ENCODE measurements at places on chromosomes 3 and 15. TPM values are rescaled to one million over a fixed set of nuclear protein-coding genes. Genes with fewer than 3 reads are reported as not detected.

The PLCB2 gene
- not detected for total RNA-seq

DNA sequence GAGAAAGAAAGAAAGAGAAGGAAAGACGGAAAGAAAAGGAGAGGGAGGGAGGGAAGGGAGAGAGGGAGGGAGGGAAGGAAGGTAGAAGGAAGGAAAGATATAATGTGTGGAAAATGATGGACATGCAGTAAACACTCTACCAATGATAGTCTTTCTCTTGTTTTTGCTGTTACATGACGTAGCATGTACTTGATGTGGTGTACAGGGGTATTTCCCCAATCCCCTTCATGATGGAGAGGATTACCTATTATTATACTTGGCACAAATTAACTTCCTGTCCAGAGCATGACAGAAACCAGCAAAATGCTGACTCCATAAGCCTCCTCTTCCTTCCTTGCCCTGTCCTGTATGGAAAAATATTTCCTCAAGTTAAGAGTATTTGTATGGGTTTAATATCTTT, 124.4 kb downstream of the B3GALNT1 start:
- no peak for DNase-seq

The ACKR2 gene
- 0.74 TPM for total RNA-seq

DNA sequence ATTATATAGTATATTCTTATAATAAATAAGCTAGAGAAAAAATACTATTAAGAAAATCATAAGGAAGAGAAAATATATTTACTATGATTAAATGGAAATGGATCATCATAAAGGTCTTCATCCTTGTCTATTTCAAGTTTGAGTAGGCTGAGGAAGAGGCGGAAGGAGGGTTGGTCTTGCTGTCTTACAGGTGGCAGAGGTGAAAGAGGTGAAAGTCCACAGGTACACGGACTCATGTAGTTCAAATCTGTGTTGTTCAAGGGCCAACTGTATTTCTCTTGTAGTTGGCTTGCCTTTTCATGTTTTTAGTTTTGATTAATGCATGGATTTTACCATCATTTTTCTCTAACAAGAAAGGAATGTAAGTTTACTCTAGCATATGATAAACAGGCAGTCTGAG, 41.7 kb downstream of the PDCD6IP start:
- DNase-seq: no peak

The KLHL40 gene
- not detected for total RNA-seq

The ZMYND10 gene
- total RNA-seq: 10.8 TPM

The CHSY1 gene
- total RNA-seq: 7.2 TPM

DNA sequence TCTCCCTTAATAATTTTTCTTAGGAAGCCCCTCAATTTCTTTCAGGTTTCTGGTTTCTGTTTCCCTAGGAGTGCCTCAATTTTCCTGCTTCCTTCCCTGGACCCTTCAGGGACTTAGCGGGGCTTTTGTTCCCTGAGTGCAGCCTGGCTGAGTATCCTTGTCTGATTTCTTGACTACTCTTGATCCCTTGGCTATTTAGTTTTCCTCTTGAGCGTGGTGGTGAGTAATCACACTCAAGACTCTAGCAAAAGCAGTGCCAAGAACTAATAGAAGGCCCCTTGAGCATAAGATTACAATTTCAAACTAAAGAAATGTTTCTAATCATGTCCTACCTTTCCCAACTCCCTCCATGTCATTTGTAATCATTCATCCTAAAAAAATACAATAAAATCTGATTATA, 94.3 kb upstream of the C3orf80 start:
- DNase-seq: no peak

The PAQR5 gene
- 48.3 TPM for total RNA-seq

The CNTN6 gene
- total RNA-seq: 0.12 TPM

DNA sequence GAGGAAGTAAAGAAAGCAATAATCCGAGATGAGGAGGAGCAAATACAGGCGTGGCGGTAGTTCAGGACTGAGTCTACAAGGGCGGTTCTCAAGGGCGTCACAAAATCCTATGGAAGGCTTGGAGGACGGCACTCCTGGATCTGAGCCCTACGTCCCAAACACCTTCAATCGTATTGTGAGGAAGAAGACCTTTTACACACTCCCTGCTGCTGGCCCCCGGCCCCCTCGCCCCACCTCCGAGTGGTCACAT, 747 bp downstream of the PLD1 start:
- peak; percentile 91 for DNase-seq

DNA sequence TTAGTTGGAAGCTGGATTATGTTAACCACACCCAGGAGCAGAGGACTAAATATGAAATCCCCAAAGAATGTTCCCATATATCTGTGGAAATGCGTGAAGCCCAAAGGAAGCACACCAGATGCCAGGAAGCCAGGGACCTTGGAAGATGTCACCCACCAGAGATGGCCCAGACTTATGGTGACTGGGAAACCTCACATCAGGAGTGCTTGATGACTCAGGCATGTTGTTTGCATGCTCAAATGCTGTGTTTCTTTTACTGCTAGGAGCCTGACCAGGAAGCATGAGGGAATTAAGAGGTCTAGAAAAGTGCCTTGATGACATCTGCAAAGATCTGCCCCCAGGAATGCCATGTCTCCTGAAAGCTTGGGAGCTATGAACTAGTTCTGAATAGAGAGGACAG, 109.0 kb upstream of the SLC2A2 start:
- DNase-seq: peak; percentile 39

GRCh38 chr15:79065361-79065705, 25.2 kb downstream of the RASGRF1 start:
- DNase-seq: no peak

GRCh38 chr15:38176691-38177090, 75.9 kb upstream of the SPRED1 start:
- no peak for DNase-seq

DNA sequence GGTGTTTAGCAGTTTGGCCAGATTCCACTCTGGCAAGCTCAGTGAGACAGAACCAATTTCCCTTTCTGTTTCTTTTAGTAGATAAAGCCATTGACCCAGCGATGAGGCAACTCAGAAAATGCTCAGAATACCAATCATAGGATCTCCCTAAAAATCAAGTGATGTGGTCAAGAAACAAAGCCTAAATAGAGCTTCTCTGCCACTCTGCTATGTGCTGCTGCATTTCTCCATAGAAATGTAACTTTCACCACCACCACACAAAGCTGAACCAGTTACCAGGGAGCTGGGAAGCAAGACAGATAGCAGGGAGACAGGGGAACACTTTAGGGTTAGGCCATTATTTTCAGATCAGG, 109.8 kb downstream of the RPL22L1 start:
- DNase-seq: no peak

- DNase-seq: no peak
Measured at GRCh38 chr15:64604319-64604718, 143.9 kb downstream of the ZNF609 start.

GRCh38 chr15:81338170-81339007, 14.4 kb upstream of the STARD5 start:
- peak; percentile 44 for DNase-seq

The CLRN1 gene
- total RNA-seq: not detected

The SCN5A gene
- total RNA-seq: not detected

The SERINC4 gene
- not detected for total RNA-seq

The ROPN1B gene
- not detected for total RNA-seq

The LRRC34 gene
- 12.0 TPM for total RNA-seq

GRCh38 chr3:39415983-39416382, 9.5 kb downstream of the RPSA start:
- no peak for DNase-seq

DNA sequence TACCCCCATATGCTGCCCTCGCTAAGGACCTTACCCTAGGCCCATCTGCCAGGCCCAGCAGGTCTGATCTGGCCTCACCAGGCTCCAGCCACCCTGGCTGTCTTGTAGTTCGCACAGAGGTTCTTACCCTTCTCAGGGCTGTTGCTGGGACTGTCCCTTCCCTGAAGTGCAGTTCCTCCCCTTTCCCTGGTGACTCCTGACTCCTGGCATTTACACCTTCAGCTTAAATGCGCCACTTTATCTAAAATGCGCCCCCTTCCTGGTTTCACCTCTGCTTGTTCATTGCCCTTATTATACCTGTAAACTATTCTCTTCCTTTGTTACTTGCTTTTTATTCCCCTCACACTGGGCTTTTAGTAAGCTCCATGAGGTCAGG, 835 bp upstream of the TTLL3 start:
- DNase-seq: no peak

GRCh38 chr15:81006124-81006523, 5.4 kb downstream of the TLNRD1 start:
- DNase-seq: no peak

- DNase-seq: no peak
Measured at GRCh38 chr3:145355206-145355605, 805.8 kb downstream of the PLOD2 start.

- peak; percentile 73 for DNase-seq
Measured at GRCh38 chr3:140093742-140094141, 158.8 kb downstream of the CLSTN2 start.

The BDH1 gene
- total RNA-seq: not detected

The HCN4 gene
- total RNA-seq: 0.14 TPM

Measured in Caki2 (cell line).